ENCODE measurements at places on chromosomes 2 and 18. TPM values are rescaled to one million over a fixed set of nuclear protein-coding genes. Genes with fewer than 3 reads are reported as not detected.

- peak; percentile 69 for DNase-seq
These were observed 16.4 kb upstream of the THADA start for GRCh38 chr2:43611987-43612894.

- DNase-seq: no peak
These were observed 46.6 kb downstream of the SCN1A start for GRCh38 chr2:166081131-166081632.

CDH7 gene
- total RNA-seq: not detected

BMP10 gene
- total RNA-seq: not detected

GRCh38 chr2:144983107-144983506 lies 463.2 kb upstream of the ZEB2 start:
- no peak for DNase-seq

REL gene
- 6.1 TPM for total RNA-seq

DNA sequence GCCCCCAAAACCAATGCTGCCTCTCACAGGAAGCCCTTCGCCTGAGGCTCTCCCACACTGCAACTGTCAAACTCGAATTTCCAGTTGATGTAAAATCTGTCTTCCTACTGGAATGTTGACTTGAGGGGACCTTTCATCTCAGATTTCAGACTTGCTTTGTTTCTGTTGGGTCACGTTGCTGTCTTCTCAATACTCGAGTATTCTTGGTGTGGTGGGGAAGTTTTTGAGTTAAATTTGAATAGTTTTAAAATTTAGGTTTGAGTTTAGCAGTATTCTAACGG lies 50.8 kb downstream of the AGAP1 start:
- no peak for DNase-seq

GRCh38 chr18:46152436-46152807 lies 48.2 kb downstream of the HAUS1 start:
- peak; percentile 85 for DNase-seq

IER3IP1 gene
- total RNA-seq: 39.5 TPM

NPHP1 gene
- total RNA-seq: 9.6 TPM

SLC9A2 gene
- total RNA-seq: not detected

DNA sequence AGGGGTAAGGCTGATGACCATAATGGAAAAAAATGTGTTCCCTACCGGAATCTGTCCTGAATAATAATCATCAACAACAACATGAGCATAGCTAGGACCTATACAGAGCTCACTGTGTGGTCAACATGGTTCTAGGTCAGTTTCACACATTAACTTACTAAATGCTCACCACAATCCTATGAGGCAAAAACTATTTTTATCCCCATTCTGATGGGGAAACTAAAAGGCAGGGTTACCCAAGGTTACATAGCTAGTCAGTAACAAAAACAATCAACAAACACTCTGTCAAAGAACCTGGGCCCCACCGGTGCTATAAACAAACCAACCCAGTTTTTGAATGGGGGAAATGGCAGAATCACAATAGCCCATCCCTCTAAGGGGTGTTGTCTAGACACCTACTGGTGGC lies 40.1 kb downstream of the AOX1 start:
- DNase-seq: no peak

DNA sequence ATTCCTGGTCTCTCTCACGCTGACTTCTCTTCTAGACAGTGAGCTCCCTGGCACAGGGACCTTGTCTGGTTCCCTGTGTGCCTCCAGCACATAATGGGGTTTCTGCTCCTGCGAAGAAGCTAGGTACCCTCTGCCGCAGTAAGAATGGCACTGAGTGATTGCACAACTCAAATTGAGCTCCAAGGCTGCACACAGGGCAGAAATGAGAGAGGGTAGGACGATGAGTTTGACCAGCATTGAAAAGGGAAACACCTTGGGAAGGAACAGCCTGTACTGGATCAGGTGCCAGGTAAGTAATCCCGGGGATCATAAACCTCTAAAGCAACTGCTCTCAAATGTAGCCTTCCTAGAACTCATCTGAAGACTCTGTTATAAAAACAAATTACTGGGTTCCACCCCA lies 21.0 kb upstream of the MSGN1 start:
- no peak for DNase-seq

HOXD10 gene
- not detected for total RNA-seq

RNU2-63P gene
- not detected for total RNA-seq

DNA sequence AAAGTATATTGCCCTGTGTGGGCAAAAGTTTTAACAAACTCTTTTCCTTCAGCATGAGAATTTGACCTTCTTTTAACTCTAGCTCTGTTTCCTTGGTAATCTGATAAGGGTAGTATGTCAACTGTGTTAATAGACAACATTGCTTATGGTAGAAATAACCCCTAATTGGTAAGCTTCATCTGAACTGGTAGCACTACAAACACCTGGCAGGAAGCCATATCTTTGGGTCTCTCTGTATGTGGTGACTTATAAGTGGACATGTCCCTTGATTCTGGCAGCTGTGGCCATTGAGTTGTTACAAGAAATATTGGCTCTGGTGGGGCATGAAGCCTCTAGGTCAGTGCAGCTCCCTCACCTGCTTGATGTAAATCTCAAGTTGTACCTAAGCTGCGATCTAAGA lies 46.9 kb downstream of the MBD5 start:
- DNase-seq: no peak

DNA sequence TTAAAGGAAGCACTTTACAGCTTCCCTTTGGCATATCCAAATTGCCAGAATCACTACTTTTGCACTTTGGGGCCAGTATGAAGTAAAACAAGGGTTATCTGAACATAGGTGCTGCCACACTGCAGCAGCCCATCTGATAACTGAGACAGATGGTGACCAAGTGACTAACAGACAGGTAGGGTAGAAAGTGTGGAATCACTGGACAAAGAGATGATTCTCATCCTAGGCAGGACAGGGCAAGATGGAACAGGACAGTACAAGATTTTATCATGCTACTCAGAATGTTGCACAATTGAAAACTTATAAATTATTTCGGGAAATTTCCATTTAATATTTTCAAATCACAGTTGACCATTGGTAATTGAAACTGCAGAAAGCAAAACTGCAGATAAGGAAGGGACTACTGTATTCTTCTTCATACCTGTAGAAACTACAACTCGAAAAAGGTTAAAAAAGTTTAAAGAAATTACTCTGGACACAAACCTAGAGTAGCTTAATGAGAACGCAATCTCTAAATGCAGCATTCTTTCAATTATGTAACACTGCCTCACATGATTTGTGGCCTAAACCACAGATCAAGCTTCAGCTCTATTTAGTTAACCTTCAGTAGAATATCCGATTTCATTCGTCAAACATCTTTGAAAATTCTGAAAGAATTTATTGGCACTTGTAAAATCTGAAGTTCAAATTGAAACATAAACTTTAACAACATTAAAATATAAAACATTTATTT lies 31.4 kb downstream of the HEATR5B start:
- DNase-seq: no peak

GRCh38 chr2:143493339-143493738 lies 364.1 kb downstream of the ARHGAP15 start:
- DNase-seq: no peak

DNA sequence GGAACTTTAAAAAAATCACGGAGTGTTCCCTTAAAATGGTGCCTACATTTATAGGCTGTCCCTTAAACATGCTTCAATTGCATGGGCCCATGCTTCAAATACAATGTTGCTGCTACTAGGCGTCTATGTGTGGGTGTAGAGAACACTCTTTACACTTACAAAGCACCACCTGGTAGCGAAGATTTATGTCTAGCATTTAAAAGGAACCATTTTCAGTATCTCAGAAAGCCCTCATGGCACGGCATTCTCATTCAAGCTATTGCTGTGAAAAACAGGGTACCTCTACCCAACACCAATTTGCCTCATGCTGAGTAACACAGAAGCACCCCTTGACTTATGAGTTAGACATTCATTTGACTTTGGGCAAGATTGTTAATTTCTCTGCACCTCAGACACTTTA lies 112.9 kb upstream of the CNTNAP5 start:
- DNase-seq: no peak

GRCh38 chr2:153971855-153972254 lies 100.1 kb downstream of the GALNT13 start:
- DNase-seq: no peak

DNA sequence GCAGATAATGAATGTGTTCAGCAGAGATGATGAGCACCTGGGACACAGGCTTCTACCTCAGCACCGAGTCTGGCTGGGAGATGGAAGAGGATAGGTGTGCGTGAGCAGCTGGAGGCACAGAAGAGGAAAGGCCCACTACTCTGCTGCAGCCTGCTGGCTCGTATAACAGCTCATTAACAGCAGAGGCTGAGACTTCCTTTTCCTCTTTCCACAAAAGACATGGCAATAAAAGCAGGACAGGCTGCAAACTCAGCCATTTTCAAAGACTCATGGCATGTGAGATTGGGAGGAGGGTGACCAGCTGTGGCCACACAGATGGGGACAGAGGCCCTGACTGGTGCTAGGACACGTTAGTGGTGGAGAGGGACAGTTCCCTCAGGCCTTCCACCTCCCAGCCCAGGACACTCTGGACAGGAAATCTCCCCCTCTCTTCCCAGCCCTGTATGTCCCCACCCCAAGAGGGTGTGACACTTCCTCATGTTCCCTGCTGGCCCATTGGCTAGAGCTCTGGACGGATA lies 60.3 kb downstream of the CACNB4 start:
- DNase-seq: no peak

GRCh38 chr18:41767960-41768359 lies 187.1 kb upstream of the PIK3C3 start:
- DNase-seq: peak; percentile 34

GRCh38 chr2:62217970-62218369 lies 22.1 kb downstream of the B3GNT2 start:
- no peak for DNase-seq

DNA sequence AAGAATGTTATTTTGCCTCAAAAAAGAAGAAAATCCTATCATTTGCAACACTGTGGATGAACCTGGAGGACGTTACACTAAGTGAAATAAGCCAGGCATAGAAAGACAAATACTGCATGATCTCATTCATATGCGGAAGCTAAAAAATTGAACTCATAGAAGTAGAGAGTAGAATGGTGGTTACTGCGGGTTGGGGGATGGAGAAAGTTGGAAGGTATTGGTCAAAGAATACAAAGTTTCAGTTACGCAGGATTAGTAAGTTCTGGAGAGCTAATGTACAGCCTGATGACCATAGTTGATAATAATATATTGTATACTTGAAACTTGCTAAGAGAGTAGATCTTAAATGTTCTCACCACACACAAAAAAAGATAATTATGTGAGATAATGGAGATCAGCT lies 5.0 kb upstream of the GALNT5 start:
- no peak for DNase-seq

- DNase-seq: no peak
These were observed 149.2 kb downstream of the TGIF1 start for GRCh38 chr18:3599195-3599594.

All from RPMI7951 (cell line).